ENCODE measurements at places on chromosomes 6 and 20.

DNA sequence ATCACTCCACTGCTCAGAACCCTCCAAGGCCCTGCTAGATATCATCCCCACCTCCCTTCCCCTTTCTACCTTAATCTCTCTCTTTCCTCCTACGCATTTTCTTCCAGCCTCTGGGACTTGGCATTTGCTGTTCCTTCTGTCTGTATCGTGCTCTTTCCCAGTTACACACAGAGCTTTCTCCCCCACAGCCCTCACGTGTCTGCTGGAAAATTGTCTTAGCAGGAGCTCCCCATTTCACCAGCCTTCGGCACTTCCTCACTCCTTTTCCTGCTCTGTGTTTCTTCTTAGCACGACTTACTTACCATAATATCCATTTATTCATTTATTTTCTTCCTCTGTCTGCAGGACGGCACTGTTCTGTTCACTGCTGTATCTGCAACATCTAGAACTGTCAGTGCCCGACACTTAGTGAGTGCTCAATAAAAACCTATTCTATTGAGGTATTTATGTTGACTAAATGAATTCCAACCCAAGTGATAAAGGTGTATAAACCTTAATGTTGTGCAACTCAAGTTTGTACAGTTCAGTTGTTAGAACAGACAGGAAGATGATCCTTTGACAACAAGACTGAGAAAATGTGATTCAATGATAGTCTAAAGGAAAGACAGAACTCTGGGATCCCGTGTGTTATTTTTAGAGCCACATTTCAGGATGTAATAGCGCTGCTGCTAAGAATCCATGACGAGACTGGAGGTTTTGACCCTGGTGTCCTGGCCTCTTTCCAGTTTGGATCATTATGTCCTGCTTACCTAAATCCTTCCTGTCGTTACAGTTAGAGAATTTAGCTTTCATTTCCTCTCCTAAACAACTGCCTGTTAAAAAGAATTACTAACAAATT, 170.1 kb upstream of the LAMP5 start:
- no peak for DNase-seq

- DNase-seq = no peak
Measured at GRCh38 chr6:107972413-107973096, 14.5 kb upstream of the SEC63 start.

DNA sequence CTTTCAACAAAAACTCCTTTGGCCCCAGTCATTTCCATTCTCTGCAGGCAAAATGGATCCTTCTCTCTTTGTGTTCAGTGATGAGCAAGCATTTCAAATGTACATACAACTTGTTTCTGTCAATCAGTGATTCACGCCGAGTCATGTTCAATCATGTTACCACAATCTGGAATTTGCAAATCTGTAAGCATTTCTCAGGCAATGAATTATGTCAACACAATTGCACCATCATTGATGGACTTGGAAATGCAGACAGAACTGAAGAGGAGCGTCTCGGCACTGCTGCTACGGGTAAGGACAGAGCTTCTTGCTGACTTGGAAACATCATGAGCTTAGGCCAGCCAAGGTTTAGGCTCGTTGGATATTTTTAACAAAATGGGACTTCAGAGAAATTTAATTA, 132.8 kb upstream of the AGPAT4 start:
- no peak for DNase-seq

- DNase-seq = no peak
Measured at GRCh38 chr6:40822619-40823018, 216.4 kb downstream of the UNC5CL start.

GRCh38 chr6:132715204-132715603, 1.3 kb upstream of the VNN1 start:
- DNase-seq = no peak

DNA sequence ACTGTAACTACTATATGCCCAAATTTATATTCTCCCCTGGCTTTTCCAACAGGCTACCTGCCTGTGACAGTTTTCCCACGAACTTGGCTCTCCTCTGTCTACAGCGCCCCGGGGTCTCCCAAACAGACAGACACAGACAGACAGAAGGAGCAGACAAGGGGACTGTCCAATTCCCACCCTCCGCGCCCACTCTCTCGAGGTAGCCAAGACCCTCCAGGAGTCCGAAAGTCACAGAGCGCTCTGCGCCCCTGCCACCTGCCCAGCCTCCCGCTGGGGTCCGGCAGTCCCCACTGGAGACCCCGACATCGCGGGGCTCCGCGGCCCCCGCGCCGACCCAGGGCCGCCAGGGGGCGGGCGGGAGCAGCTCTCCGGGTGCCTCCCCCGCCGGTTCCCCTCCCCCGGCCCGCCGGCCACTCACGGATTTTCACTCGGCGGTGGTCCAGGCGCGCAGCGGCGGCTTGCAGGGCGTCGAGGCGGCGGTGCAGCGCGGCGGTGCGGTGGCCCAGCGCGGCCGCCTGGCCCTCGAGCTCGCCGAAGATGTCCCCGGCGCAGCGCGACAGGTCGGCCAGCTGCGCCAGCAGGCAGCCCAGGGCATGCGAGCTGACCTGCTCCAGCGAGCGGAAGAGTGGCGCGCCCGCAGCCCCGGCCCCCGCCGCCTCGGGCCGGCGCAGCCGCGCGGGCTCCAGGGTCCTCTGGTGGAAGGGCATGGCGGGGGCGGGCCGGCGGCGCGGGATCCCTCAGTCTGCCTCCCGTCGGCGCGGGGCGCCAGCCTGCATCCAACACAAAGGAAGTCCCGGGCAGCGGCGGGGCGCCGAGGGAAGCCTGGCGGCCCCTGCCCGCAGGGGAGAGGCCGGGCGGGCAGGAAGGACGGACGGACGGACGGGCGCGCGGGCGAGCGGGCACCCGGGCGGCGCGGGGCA, 81.3 kb upstream of the CCDC28A start:
- peak; percentile 30 for DNase-seq

GRCh38 chr6:98653179-98653578, 181.2 kb upstream of the POU3F2 start:
- DNase-seq = no peak

- DNase-seq = no peak
Measured at GRCh38 chr6:97440590-97441176, 157.7 kb upstream of the MMS22L start.

GRCh38 chr20:56359212-56360132, 698 bp downstream of the FAM210B start:
- DNase-seq = no peak

GRCh38 chr6:1035401-1035800, 276.5 kb upstream of the FOXQ1 start:
- DNase-seq = no peak

- DNase-seq = no peak
Measured at GRCh38 chr6:36912030-36912454, 26.3 kb downstream of the C6orf89 start.

DNA sequence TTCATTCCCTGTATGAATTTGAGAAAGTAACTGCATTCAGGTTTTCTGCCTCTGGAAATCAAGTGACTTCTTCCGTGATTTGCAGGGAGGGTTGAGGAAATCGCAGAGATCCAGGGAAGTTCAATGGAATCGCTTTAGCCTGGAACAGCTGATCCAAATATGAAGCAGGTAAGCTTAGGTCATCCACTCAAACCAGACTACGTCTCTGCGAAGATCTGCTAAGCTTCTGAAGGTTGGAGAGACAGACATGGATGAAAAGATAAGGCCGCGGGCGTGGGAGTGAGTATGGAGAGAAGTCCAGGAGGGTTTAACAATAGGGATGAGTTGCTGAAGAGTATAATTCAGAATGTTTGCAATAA, 34.2 kb upstream of the BTN3A2 start:
- DNase-seq = no peak

- DNase-seq = no peak
Measured at GRCh38 chr6:22147921-22148776, 148.7 kb downstream of the PRL start.

GRCh38 chr6:31497531-31498476, at the start of gene MICB:
TSS of gene MICB (plus strand) at chr6:31498145. CDS start at chr6:31498194, 49 bp downstream.
- peak; percentile 54 for DNase-seq

GRCh38 chr6:116682334-116682712, 1.3 kb downstream of the KPNA5 start:
- no peak for DNase-seq

GRCh38 chr6:130046671-130047070, 28.3 kb downstream of the L3MBTL3 start:
- DNase-seq = no peak

- DNase-seq = no peak
Measured at GRCh38 chr6:1659816-1660215, 50.1 kb downstream of the FOXC1 start.

- DNase-seq = no peak
Measured at GRCh38 chr20:52270696-52271095, 79.1 kb upstream of the ZFP64 start.

DNA sequence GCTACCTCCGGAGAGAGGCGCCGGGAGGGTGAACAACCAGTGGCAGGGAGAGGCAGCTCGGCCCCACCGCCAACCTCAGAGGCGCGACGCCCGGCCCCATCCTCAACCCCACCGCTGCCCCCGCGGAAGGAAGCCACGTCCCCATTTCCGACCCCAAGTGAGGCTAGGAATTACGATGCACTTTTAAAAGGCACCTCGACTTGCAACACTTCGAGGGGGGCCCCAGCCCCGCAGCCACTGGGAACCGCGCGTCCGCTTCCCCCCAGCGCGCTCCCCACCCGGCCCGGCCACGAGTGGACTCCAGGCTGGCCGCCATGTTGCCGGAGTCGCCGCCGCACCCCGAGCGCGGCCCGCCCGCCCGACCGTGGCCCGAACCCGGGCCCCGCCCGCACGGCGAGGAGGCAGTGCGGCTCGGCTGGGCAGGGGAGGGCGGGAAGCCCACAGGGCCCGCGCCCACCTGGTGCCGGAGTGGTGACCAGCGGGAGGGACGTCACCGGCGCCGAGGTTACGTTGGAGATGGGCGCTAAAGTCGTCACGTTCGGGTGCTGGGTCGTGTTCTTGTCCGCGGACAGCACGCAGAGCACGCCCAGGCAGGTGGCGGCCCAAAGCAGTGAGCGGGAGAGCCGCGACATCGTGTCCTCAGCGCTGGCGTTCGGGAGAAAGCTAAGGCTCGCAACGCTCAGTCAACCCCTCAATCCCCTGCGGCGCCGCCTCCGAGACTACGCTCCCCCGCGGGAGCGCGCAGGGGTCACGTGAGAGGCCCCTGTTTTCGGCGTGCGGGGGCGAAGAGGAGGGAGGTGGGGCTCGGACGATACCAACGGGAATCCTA, at the start of gene CD164:
Gene CD164 (minus strand): TSS at position 721 of the 829 bp plus-strand sequence. CDS start 89 bp downstream, at position 632.
- DNase-seq = peak; percentile 56

DNA sequence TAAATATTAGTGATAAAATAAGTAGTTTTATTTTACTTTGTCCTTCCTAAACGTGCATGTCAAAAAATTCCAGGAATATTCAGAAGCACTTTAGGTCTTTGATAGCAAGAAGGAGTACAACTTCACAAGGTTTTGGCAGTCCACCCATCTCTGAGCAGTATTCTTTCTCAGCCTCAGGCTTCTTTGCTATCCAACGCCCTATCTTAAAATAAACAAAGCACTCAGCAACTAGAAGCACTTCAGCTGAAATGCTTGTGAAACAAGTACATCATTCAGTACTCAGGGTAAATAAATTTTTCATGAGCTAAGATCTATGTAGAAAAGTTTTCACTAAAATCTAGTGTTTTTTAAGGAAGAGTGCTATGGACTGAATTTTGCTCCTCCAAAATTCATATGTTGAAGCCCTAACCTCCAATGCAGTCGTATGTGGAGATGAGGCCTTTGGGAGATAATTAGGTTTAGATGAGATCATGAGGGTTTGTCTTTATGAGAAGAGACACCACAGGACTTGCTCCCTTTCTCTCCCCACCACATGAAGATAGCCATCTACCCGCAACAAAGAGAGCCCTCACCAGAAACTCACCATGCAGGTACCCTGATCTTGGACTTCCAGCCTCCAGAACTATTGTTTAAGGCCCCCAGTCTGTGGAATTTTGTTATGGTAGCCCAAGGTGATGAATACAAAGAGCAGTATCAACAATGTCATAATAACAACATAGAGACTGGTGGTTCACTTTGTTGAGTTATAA, 539.1 kb downstream of the TFAP2A start:
- DNase-seq = no peak

GRCh38 chr20:48215536-48215935, 430.3 kb upstream of the SULF2 start:
- DNase-seq = no peak

- no peak for DNase-seq
Measured at GRCh38 chr6:106666282-106667021, 37.1 kb downstream of the QRSL1 start.

GRCh38 chr20:54042021-54042420, 28.4 kb downstream of the BCAS1 start:
- no peak for DNase-seq

GRCh38 chr6:169543704-169544103, 158.1 kb downstream of the WDR27 start:
- DNase-seq = no peak

GRCh38 chr6:82185948-82186535, 61.5 kb downstream of the IBTK start:
- DNase-seq = no peak

DNA sequence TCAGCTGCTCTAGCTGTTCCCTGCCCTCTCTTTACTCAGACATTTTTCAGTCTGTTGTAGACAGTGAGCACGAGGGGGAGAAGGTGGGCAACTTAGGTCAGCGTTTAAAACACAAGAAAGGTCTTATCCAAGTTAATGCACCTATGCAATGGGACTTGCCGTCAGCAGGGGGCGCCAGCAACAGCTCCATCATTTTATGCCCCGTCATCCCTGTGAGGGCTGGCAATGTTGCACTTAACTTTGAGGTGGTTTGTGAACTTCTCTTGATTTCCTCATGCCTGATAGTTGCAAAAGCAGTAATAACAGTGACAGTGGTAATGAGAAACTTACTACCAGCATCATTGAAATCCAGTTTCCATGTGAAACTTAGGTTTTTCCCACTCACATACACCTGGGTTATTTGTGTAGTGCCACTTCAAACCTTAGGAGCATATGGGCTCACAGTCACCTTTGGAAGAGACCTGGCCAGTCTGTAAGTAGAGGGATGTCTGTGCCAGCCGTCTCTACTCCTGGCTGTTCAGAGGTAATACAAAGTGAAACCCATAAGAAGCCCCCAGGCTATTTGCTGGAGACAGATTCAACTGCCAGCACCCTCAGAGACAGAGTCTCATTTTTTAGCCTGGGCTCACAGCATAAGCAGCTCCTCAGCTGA, 44.9 kb upstream of the ID1 start:
- peak; percentile 60 for DNase-seq

DNA sequence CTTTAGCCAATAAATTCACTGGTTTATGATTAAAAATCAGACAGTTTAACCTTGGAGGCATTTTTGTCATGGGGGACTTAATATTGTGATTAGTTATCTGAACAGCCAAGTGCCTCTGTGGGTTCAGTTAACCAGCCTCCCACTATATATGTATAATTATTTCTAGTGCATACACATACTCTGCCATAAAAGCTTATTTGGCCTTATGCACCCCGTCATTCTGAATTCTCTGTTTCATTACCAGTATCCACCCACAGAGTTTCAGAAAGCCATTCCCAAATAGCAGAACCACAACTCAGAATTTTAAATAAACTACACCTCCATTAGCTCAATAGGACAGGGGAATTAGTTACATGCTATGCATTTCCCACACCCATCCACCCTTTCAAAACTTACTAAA, 279.7 kb downstream of the ZFAND3 start:
- DNase-seq = no peak

Data from stimulated activated CD8-positive, alpha-beta memory T cell treated with anti-CD3 and anti-CD28 coated beads, Interleukin-15, amount 100 ng/mL, for 24 hours (primary cell).